ENCODE measurements at places on chromosomes 1 and 21.

DNA sequence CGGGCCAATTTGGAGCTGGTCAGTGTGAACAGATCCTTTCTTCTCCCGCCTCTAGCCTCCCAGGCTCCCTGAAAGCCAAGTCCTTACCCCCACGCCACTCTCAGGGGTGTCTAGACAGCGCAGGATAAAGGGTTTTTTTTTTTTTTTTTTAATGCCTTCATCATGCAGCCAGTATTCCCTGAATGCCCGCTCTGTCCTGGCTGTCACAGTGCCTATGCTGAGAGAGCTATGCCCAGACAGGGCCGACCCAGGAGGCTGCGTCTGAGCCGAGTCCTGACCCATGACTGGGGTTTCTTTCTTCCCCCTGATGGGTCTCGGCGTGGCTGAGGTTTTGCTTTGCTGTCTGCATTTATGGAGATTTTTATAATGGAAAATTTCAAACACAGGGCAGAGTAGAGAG is 18.3 kb downstream of the SPSB1 start:
- DNase-seq, result no peak

- no peak for DNase-seq
These were observed 10.5 kb downstream of the RAVER2 start for GRCh38 chr1:64755361-64755760.

DNA sequence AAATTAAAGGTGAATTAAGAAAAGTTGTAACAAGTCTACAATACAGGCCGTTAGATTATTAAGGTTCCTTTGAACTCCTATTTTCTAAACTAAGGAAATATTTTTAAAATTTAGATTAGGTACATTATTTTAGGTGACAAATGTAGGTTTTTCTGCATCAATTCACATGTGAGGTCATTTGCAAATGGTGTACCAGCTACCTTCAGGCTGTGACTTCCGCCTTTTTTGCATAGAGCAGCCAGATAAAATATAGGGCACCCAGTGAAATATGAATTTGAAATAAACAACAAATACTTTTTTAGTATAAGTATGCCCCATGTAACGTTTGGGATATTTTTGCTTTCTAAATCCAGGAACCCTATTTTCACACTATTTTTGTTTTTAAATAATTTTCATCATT is 544.0 kb downstream of the LMO4 start:
- no peak for DNase-seq

DNA sequence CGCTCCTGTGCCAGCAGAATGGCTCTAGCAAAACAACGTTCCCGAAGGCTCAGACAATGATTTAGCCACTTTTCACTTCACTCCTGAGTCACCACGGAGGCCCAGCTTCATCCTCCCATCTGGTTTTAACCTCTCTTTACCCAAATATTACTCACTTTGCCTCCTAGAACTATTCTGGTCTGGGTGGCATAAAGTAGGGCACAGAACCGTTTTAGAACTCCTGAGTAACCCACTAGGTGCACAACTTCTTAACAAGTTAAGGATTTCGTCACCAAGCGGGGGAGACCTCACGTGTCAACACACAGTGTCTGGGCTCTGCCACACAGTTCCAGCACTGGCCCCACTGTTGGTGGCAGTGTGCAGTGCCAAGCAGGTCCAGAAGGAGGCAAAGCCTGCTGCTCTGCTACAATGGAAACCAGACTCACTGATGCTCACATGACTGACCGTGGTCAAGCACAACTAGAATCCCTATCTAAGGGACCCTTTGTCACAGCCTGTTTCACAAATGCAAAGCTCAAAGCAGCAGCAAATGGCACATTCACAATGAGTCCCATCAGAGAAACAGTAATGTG is 121.7 kb downstream of the SIPA1L2 start:
- no peak for DNase-seq

- DNase-seq, result no peak
These were observed 563 bp downstream of the QSOX1 start for GRCh38 chr1:180155182-180155682.

GRCh38 chr1:48228156-48228555 is 5.6 kb downstream of the SLC5A9 start:
- DNase-seq, result no peak

DNA sequence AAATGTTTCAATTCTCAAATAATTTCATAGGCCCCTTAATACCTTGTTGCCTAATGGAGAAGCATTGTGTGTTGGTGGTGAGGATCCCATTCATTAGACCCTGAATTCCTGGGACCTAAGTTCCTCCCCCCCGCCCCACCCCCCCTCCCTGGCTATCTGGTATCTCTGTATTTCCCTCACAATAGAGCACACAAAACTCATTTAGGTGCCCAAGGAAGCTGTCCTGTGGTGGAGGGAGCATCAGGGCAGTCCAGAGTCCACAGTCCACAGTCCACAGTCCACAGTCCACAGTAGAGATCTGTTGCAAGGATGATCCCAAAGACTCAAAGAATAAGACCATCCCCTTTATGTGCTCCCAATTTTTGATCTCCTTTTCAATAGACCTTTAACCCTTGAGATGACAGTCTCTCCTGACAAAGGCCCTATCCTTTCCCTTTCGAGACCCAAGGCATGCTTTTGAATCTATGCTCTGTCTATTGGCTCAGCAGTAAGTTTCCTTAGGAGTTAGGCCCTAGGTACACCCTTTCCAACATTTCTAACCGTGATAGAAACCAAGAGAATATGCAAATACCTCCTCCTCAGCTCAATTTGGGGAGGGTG is 123.9 kb downstream of the ZBTB18 start:
- DNase-seq, result no peak

DNA sequence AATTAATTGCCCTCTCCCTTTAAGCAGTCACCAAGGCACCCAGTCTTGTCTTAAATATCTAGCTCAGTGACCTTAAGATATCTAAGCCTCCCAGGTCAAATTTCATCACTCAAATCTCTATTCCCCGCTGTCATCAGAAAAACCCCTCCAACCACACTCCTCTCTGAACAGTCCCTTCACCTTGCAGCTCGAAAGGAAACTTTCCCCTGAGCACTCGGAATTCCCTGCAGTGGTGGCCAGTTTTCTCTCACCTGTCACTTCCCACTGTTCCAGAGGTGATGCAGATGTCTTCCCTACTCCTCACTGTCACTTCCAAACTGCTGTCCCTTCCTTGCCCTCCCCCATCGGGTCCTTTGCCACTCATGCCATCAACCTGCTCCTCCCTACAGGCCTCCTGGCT is 15.3 kb upstream of the SSX2IP start:
- DNase-seq, result no peak

DNA sequence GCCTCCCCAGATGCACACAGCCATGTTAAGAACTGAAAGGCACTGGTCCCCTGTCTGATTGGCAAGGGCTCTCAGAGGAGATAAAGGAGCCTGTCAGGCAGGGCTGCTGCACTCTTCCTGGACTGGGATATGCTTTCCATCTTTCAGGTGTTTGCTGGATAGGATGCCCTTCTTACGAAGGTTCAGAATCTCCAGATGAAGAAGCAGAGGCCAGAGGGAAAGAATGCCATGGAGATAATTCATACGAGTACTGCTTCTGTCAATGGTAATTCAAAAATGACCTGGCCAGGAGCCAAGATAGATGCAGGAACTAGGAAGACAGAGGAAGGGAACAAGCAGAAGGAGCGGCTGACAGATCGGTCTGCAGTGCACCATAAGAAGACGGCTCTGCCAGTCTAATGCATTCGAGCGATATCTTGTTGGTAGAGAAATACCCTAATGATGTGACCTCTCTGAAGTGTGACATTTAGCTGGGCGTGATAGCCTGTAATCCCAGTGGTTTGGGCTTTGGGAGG is 16.6 kb upstream of the ATP2B4 start:
- DNase-seq, result no peak

GRCh38 chr1:100075773-100076172 is 57.0 kb downstream of the SASS6 start:
- no peak for DNase-seq

GRCh38 chr1:85445906-85446305 is 19.1 kb downstream of the DDAH1 start:
- no peak for DNase-seq
